KG1 (cell line): ENCODE measurements at places on chromosomes 2 and 18.

- DNase-seq, result no peak
Measured at GRCh38 chr2:236982693-236983455, 102.8 kb upstream of the COPS8 start.

- no peak for DNase-seq
Measured at GRCh38 chr2:240202586-240202985, 62.1 kb upstream of the OTOS start.

DNA sequence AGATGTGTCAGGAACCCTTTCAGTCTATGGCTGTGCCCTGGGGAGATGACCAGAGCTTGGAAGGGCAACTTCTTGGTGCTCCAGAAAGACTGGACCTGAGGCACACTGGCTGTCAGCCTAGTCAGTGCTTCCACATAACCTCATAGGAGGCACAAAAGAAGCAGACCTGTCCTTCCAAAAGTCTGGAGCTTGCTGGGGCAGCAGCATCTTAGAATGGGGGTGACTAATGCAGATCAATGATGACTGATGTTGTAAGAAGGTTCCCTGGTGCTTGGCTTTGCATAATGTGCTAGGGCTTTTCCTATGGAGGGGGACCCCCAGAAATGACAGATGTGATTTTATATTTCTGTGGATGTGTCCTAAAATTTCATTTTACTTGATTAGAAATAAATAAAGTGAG lies 255.7 kb upstream of the THUMPD2 start:
- DNase-seq, result no peak

GRCh38 chr2:24352664-24353063 lies 7.7 kb downstream of the ITSN2 start:
- no peak for DNase-seq

DNA sequence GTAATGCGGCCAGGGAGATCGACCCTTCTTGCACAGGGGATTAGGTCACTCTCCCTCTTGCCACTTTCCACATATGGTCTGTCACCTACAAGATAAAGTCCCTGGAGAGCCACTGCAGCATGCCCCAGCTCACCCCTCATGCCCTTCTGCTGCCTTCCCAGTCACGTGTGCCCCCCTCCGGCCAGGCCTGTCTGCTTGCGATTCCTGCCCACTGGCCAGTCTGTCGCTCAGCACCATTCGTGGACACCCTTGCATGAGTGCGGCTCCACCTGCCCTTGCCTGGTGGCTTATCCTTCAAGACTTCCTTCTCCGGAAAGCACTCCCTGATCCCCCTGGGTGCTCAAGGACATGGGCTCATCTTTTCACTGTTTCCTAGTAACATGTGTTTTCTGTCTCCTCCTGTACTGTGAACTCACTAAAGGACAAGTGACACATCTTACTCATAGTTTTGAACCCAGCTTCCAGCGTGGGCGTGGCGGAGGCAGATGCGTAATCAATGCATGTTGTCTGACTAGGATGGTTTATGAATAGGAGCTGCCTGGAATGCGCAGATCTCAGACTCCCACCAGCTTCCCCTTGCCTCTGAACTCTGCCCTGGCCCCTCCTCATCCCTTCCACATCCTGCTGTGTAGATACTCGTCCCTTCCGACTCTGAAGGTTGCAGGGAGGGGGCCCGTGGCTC lies 7.8 kb upstream of the NT5DC4 start:
- no peak for DNase-seq

DNA sequence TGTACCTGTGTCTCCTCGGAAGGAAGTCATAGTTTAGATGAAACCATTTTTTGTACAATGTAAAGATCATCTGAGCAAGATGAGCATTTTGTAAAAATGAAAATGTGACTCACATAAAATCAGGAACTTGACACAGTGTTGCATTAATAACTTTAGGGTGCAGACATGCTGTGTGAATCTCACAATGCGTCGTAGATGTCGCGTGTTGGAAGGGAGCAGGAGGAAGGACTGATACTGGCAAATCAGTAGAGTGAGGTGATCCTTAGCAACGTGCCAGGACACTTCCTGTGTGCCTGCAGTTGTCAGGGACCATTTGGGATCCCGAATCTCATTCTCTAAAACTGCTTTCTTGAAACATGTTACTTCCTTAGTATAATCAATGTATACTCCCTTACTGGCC lies 103.1 kb downstream of the SH3BP4 start:
- DNase-seq, result no peak

DNA sequence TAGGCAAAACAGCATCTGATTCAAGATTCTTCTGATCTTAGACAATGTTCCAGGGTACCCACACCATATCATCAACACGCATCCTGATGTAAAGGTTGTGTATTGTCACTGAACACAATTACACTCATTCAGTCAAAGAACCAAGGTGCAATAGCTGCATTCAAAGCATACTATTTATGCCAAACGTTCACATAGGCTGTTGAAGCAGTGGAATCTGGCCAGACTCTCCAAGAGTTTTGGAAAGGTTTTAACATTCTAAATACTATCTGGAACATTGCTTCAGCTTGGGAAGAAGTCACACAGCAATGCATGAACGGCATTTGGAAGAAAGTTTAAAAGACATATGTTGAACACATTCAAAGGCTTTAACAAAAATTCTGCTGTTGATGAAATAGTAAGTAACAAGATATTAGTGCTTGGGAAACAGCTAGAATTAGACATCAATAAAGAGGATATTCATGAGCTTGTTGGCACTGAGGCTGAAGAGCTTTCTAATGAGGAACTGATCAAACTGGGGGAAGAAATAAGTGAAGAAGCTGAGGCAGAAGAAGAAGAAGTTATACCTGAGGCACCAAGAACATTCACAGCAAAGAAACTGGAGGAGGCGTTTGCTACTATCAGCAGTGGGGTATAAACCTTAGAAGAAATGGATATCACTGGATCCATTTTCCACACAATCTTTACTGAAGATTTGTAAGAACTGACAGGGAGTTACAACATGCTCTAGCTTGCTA lies 47.6 kb upstream of the MSH6 start:
- no peak for DNase-seq
